A549 (cell line): ENCODE measurements at places on chromosomes 5 and 9. TPM values are rescaled to one million over a fixed set of nuclear protein-coding genes. Genes with fewer than 3 reads are reported as not detected.

ERP44 gene
- 12.4 to 14.3 TPM (median 13.7 TPM) in 3 replicates for polyA plus RNA-seq

ADRB2 gene
- 0.34 to 0.50 TPM (median 0.37 TPM) in 3 replicates for polyA plus RNA-seq

SPAAR gene
- polyA plus RNA-seq = not detected in 3 replicates

MBLAC2 gene
- polyA plus RNA-seq = 4.4 to 5.7 TPM (median 5.4 TPM) in 3 replicates

MAP1B gene
- polyA plus RNA-seq = 37.1 to 49.1 TPM (median 40.2 TPM) in 3 replicates

FOXD4L4 gene
- 0.05 to 0.09 TPM in 2 of 3 replicates, not detected in the other for polyA plus RNA-seq

GABRA6 gene
- polyA plus RNA-seq = not detected in 3 replicates

MVB12B gene
- 4.3 to 5.1 TPM (median 4.6 TPM) in 3 replicates for polyA plus RNA-seq

SHOC1 gene
- polyA plus RNA-seq = not detected in 3 replicates

SPATA31A3 gene
- not detected in 3 replicates for polyA plus RNA-seq

C9 gene
- polyA plus RNA-seq = not detected in 3 replicates

TRIM36 gene
- polyA plus RNA-seq = 0.28 to 0.63 TPM (median 0.63 TPM) in 3 replicates

CD274 gene
- polyA plus RNA-seq = 3.0 to 3.4 TPM (median 3.2 TPM) in 3 replicates

SH3TC2 gene
- 0.30 to 0.55 TPM (median 0.34 TPM) in 3 replicates for polyA plus RNA-seq

GABBR2 gene
- polyA plus RNA-seq = 0.34 to 0.57 TPM (median 0.47 TPM) in 3 replicates

TPM2 gene
- polyA plus RNA-seq = 956 to 1,105 TPM (median 1,022 TPM) in 3 replicates

STC2 gene
- polyA plus RNA-seq = 45.2 to 66.9 TPM (median 52.3 TPM) in 3 replicates

EQTN gene
- 0.11 TPM in 1 of 3 replicates, not detected in the others for polyA plus RNA-seq

IRGM gene
- not detected in 3 replicates for polyA plus RNA-seq

LHX3 gene
- 0.03 to 0.04 TPM in 2 of 3 replicates, not detected in the other for polyA plus RNA-seq

KCNT1 gene
- polyA plus RNA-seq = not detected in 3 replicates

FOXD4L5 gene
- polyA plus RNA-seq = 0.05 to 0.16 TPM (median 0.08 TPM) in 3 replicates

IL13 gene
- 0.08 to 0.13 TPM in 2 of 3 replicates, not detected in the other for polyA plus RNA-seq

OR1J2 gene
- 0.09 to 0.21 TPM in 2 of 3 replicates, not detected in the other for polyA plus RNA-seq

C9orf50 gene
- polyA plus RNA-seq = 0.05 TPM in 1 of 3 replicates, not detected in the others

SELENOP gene
- 0.08 to 0.17 TPM (median 0.14 TPM) in 3 replicates for polyA plus RNA-seq

PRDM9 gene
- polyA plus RNA-seq = 0.03 TPM in 1 of 3 replicates, not detected in the others

PCDHAC1 gene
- 0.55 to 0.57 TPM (median 0.57 TPM) in 3 replicates for polyA plus RNA-seq

HSD17B3 gene
- 0.10 to 0.22 TPM in 2 of 3 replicates, not detected in the other for polyA plus RNA-seq

THBS4 gene
- polyA plus RNA-seq = 0.16 to 0.54 TPM (median 0.41 TPM) in 3 replicates
